RCC 7860 (cell line): ENCODE measurements at places on chromosomes 5 and 9.
A peak's percentile ranks its signal among the peaks of the same experiment; 100 is the strongest.

GRCh38 chr5:1352231-1353219 lies 7.6 kb upstream of the CLPTM1L start:
- no peak for DNase-seq

DNA sequence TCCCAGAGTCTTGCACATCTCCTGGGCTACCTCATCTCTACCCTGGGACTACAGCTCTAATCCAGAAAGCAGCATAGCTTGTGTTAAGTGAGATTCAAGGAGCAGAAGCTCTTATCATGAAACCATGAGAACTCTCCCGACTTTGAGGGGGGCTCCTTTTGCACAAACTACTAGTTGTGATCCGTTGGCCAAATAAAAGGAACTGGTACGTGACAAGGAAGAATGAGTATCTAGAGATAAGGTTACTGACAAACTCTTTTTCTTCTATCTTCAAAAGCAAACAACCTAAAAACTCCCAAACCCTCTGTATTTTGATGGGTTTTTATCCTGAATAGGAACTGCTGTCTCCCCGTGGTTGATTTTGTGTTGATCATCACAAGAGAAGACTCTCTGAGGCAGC lies 168.5 kb downstream of the SLC24A2 start:
- no peak for DNase-seq

- DNase-seq = no peak
Observed at GRCh38 chr5:127335381-127335780, 44.8 kb downstream of the MEGF10 start.

DNA sequence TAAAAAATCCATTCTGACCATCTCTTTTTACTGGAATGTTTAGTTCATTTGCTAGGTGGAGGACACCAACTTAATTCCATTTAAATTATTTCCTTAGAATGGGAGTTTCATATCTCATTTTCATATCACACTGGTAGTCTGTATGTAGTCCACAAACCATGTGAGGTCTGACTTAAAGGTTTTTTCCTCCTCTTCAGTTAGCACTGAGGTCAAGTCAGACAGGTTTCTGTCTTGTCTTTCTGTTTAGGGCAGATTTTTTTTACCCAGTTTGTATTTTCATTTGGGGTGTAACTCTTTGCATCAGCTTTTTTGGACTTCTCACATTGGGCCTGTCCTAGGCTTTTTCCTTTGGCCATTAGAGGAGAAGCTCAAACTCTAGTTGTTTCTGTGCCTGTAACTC lies 75.3 kb downstream of the RANBP17 start:
- no peak for DNase-seq

DNA sequence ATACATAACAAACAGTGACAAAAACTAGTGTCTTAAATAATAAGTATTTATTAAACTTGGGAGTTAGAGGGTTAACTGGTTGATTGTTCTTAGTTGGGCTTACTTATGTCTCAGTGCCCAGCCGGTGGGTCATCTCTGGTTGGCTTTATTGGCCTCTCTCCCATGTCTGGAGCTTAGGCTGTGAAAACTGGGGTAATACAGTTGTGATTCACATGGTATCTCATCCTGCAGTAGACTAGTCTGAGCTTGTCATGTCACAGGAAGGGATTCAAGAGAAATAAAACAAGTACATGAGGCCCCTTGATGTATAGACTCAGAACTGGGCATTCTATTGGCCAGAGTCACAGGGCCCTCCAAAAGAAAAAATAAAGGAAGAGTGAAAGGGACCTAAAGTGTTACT lies 466.4 kb upstream of the SMC2 start:
- no peak for DNase-seq

DNA sequence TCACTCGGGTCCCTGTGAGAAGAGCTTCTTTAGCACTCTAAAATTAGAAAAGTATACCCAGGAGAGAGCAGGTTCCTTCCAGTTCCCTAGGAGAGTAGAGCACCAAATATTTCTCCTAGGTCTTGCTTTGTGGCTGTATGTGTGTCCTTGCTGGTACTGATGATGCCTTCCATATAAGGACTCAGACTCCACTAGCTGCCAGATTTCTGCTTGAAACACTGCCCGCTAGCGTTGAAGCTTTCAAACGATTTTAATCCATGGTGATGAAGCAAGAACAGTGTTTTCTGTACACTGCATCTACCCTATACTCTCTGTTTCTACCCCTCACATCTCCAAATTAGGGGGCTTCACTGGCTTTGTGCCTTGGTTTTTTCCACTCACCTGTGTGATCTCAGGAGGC lies 2.4 kb upstream of the SMC2 start:
- DNase-seq = no peak

DNA sequence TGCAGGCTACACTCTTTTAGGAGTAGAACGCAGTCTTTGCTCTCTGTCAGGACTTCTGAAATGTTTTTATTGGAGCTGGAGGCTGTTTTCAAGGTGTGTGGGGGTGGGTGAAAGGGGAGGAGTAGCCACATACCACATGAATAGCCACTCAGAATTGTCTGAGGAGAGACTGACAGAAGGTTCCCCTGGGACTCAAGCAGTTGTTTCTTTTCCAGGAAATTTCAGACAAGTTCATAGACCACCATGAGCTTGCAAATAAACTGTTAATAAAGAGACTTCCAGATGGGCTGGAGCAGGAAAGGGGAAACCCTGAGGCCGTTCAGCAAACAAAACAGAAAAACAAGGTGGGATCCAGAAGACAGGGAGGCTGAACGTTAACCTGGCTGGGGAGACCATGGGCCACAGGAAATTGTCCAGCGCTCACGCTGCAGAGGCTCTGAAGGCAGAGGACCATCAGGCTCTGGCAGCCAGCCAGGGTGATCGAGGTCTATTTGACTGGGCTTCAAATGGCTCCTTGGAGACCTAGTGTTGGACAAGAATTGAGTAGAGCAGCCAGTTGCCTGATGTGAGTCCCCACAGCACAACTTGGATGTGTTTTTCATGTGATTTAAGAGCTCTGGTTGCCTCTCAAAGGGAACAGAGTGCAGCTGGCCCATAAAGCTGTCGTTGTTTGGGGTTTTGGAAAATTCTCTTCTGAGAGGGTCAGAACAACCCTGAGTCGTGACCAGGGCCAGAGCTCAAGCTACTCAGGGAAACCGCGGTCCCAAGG lies 159.2 kb upstream of the RAI14 start:
- no peak for DNase-seq

GRCh38 chr9:3028535-3028934 lies 184.6 kb upstream of the PUM3 start:
- no peak for DNase-seq

DNA sequence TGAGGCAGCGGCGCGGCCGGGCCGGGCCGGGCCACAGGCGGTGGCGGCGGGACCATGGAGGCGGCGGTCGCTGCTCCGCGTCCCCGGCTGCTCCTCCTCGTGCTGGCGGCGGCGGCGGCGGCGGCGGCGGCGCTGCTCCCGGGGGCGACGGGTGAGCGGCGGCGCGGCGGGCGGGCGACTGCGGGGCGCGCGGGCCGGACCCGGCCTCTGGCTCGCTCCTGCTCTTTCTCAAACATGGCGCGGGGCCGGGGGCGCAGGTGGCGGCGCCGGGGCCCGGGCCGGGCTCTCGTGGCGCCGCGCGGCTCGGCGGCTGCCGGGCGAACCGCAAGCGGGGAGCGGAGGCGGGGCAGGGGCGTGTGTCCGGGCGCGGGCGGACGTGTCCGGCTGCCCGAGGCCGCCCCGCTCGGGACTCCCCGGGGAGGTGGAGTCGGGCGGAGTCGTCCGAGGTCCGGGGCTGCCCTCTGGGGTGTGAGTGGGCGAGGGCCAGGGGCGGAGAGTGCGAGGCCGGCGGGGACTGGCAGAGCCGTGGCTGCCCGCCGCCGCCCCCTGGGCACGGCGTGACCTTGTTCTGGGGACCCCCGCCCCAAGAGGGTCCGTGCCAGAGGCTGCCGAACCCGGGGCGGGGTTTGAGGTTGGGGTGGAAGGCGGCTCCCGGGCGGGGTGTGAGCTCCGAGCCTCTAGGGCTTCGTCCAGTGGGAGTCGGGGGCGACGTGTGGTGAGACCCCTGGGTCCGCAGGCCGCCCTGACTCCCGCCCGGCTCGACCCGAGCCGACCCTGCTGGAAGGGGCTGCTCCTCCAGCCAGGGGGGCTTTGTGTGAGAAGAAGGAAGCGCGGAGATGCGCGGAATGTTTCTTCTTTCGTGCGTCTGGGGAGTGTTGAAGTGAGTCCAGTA lies 485 bp downstream of the TGFBR1 start:
- peak; percentile 49 for DNase-seq

DNA sequence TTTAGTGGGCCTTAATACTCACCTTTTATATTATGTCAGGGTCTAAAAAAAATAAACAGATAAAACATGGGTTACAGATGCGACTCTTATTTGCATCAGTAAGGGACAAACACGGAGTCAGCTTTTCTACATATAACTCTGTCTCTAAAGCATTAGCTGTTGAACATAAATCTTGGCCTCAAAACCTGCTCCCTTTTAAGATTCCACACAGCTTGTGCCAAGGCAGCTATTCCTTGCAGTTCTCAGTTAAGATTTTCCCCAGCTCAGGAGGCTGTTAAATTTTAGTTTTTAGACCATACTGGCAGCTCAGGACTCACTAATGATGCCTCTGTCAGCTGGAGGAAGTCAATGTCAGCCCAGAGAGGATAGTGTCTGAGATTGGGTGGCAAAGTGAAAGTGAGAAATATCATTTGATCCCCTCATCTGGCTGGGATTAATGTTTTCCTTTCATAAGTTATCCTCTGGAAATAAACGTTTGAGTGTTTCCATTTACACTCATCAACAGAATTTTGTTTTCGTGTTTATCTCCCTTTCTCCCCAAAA lies 287.5 kb downstream of the ELAVL2 start:
- DNase-seq = no peak
